ENCODE measurements at places on chromosomes 13 and 19.

DNA sequence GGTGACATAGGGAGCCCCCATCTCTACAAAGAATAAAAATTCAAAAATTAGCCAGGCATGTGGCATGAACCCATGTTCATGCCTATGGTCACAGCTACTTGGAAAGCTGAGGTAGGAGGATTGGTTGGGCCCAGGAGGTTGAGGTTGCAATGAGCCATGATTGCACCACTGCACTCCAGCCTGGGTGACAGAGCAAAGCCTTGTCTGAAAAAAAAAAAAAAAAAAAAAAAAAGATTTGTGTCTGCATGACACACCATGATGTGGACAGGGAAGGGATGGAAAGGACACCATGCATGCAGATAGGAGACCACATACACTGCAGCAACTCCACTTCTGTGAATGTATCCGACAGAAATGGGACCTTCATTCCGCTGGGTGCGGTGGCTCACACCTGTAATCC is 34.0 kb upstream of the HOMER3 start:
- no peak for DNase-seq

DNA sequence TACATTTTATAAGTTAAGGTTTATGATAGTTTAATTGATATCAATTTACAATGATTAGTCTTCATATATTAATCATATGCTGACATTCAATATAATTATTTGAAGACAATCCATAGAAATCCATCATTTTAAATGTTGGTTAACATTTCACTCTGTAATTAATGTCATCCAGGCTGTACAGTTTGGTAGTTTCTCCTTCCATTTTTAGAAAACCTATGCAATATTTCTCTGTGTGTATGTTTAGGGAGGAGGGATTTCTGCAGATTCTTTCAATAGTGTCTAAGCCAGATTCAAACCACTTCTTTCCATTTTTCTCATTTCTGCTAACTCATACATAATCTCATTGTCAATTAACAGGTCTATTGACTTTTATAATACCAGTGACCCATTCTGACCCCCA is 1159.0 kb upstream of the ATXN8OS start:
- DNase-seq: no peak

DNA sequence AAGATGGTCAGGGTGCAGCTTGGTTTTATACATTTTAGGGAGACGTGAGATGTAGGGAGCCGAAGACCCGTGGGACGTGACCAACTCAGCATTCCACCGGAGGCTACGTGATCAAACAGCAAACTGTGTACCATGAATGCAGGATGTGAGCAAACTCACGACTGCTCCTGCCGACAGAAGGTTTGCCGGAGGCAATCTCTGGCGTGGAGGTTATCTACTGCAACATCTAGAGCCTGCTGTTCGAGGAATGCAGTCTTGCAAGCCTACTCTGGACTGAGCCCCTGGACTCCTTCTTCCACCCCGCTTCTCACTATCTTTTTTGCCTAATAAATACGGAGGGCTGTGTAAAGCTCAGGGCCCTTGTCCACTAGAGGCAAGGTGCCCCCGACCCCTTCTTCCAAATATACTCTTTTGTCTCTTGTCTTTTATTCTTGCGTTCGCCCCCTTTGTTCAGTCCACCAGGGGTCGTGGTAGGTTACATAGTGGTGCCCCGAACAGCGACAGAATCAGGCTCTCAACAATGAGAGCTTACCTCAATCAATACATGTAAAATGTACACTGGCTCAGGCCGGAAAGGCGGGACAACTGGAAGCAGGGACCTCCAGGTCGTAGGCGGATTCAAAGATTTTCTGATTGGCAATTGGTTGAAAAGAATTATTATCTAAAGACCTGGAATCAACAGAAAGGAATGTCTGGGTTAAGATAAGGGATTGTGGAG is 8.9 kb upstream of the OR1I1 start:
- DNase-seq: no peak

- no peak for DNase-seq
Measured at GRCh38 chr13:59458908-59459579, 704.7 kb downstream of the DIAPH3 start.

- DNase-seq: peak; percentile 80
Measured at GRCh38 chr19:57406516-57407123, 4.3 kb upstream of the ZNF17 start.

GRCh38 chr19:13094771-13095392 is 7.8 kb downstream of the LYL1 start:
- DNase-seq: no peak

- DNase-seq: no peak
Measured at GRCh38 chr13:80716610-80717081, 375.7 kb upstream of the SPRY2 start.

DNA sequence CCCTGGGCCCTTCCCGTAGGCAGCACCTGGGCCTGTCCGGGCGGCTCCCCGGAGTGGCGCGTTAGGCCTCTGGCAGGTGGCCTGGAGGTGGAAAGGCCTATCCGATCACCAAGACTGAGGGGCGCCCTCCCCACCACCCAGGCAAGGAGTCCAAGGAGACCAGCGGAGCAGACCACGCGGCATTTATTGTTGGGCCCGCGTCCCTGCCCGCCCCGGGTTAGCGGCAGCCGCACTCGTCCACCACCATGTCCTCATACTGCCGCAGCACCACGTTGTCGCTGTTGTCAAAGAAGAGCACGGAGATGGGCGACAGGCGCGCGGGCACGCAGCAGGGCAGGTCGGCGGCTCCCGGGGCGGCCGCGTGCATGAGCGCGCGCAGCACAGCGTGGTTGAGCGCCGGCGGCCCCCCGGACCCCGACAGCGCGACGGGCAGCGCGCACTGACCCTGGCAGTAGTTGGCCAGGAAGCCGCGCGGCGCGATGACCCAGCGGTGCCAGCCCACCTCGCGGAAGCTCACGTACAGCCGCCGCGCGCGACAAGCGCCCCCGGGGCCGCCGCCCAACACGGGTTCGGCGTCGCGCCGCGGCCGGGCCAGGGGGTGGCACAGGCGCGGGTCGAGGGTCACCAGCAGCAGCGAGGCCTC is 27.5 kb downstream of the CERS1 start:
- DNase-seq: no peak

Measured in NCI-H526 (cell line).